ENCODE measurements at places on chromosomes 4 and X.

GRCh38 chrX:149939905-149940673, 1.8 kb upstream of the EOLA2 start:
- peak; percentile 41 for DNase-seq

DNA sequence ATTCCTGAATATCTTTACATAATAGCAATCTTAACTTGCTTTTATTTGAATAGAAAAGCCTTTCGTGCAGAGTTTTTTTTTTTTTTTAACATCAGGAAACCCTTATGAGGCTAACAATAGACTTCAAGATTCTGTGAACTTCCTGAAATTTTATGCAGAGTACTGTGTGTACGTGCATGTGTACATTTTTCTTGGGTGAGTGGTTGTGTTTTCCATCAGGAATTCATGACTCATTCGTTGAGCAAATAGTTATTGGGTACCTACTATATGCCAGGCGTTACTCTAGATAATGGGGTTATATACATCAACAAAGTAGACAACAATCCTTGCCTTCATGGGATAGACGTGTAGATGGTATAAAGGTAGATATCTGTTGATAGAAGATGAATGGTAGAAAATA, 59.1 kb downstream of the MRPL1 start:
- DNase-seq: no peak

DNA sequence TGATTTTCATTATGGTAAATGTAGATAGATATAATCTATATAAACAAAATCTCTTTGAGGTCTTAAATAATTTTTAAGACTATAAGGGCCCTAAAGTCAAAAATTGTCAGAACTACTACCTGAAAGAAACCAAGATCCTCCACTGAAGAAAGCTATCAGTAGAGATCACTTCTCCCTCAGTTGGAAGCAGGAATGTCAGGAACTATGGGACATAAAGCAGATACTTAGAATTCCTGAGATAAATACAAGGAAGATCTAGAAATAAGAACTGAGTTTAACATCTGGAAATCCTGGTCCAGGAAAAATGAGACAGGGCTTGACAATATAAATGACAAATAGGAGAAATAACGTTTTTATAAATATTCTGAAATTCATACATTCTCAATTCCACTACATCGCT, 97.2 kb downstream of the ADAMTS3 start:
- DNase-seq: no peak

GRCh38 chr4:1693131-1693896, 9.2 kb upstream of the FAM53A start:
- DNase-seq: peak; percentile 63

DNA sequence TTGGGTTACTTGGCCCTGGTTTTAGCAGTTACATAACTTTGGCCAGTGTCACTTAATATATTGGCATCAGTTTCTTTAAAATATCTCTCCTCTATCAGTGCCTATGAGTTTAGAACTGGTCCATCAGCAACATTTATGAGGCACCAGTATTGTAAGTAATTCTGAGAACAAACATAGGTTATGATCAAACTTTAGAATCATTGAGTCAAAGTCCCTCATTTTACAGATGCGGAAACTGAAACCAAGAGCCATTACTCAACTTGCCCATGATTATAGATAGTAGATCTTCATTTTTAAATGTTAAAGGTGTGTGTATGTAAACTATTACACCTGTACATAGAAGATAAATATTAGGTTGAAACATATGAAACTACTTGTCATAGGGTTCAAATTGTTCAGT, 4.5 kb downstream of the NIPAL1 start:
- DNase-seq: no peak

DNA sequence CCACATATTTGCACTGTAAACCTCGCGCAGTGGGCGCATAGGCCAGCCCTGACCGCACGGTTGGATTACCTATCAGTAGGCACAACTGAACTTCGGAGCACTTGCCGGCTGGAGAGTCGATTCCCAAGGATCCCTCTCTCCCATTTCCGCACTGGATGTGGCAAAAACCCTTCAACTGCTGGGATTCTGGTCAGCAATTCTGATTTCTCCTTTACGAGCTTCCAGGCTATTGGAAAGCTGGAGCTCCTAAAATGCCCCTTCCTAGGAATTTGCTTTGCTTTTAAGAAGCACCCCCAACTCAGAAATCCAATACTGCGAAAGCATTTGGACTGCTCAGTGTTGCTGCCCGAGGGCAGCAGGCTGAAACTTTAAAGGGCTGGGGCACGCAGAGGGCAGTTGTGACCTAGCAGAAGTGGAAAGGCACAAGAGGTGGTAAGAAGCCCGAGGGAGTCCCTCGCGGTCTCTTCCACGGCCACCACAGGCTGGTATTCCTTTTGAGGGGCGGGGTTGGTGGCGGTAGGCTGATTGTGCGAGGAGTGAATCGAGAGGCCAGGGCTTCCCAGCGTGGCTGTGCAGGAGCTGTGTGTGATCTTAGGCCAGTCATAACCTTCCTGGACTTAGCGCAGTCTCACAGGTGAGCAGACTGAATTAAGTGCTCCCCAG, 1.6 kb downstream of the ZAR1 start:
- no peak for DNase-seq

DNA sequence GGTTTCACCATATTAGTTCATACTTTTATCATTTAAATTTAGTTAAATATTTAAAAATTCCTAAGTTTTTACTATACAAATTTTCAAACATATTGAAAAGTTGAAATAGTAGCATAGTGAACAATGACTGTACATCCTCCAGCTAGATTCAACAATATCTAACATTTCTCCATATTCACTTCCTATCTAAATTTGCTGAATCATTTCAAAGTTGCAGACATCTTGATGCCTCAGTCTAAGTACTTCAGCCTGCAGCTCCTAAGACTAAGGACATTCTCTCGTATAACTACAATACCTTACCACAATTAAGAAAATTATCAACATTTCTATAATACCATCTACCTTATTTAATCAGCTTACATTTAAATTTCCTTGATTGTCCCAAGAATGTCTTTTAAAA, 132.7 kb downstream of the TMEM164 start:
- no peak for DNase-seq

DNA sequence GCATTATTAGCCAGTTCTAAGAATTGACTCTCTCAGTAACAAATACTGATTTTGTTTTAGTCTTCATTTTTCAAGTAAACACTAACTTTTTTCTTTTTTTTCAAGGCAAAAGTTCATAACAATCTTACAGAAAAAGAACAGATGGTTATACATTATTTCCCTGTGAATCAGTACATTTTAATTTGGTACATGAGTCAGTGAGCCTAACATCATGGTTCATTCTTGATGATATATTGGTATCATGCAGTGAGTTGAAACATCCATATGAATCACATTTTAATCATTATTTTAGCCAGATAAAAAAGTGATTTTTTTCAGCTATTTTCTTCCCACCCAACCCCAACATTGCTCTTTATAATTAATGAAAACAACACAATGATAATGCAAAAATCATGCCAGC, 184.3 kb upstream of the TACR3 start:
- DNase-seq: no peak

DNA sequence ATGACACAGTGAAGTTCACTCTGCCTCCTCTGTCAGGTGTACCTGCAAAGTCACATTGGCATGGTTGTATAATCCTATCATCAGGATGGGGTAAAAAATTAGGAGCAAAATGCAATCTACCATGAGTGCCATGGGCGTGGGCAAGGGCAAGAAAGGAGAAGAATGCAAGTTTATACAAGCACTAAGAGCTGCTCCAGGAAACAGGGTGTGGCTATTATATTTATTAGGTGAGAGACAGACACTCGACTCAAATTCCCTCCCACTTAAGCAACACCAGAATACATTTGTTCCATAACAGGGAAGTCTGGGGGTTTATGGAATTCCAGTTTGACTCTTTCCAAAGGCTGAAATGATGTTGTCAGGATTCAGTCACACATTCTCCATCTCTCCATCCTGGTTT, 378.8 kb downstream of the BCOR start:
- no peak for DNase-seq

GRCh38 chr4:88285235-88285653, 883 bp upstream of the PPM1K start:
- no peak for DNase-seq

GRCh38 chrX:123277347-123277746, 93.3 kb downstream of the GRIA3 start:
- no peak for DNase-seq

DNA sequence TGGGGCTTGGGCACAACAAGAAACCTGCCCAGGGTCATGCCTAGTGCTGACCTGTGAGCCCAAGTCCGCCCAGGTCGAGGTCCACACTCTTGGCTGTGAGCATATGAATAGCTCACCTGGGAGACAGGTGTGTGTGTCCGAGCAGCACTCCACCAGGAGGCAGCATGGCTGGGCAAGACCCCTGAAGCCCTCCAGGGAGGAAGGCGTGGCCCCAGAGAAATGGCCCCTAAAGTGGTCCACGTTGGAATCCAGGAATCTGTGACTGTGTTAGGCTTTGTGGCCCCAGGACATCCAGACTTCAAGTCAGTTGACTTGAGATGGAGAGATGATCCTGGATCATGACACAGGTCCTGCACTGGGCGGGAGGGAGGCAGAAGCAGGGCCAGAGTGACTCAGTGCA, 138.8 kb downstream of the CPZ start:
- DNase-seq: no peak

DNA sequence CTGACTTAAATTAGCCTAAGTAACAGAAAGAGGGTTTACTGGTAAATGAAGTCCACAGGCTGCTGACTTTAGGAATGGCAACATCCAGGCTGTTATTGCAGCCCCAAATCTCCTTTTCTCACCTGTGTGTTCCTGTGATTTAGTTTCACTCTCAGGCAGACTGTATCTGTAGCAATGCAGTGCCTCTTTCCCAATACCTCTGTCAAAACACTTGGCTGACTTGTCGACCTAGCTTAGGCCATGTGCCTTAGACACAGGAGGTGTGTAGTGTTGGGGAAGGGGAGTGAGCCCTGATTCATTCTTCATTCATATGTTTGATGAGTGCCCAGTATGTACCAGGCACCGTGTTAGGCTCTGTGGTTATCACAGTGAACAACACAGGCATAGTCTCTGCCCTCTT, 46.9 kb downstream of the JADE3 start:
- no peak for DNase-seq

DNA sequence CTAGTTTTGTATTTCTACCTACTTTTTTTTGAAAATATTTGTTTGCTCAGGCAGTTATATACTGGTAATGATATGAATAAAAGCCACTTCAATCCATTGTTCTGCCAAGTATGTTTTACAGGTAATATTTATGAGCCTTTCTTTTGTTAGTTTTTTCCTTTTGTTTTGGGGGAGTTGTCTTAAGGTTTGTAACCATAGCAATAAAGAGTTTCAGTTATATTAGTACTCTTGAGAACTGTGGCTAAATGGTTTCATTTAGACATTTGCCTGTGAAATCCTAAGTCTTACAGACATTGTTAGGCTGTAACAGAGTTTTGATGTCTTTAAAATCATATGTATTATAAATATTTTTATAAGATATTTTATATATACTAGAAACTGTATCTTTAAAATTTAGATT, 150.1 kb downstream of the DIPK2B start:
- no peak for DNase-seq

GRCh38 chr4:98619180-98619579, 39.2 kb downstream of the TSPAN5 start:
- no peak for DNase-seq

GRCh38 chrX:64187762-64188150, 17.8 kb downstream of the AMER1 start:
- no peak for DNase-seq

- DNase-seq: no peak
These were observed 5.0 kb downstream of the SOD3 start for GRCh38 chr4:24800325-24800895.

DNA sequence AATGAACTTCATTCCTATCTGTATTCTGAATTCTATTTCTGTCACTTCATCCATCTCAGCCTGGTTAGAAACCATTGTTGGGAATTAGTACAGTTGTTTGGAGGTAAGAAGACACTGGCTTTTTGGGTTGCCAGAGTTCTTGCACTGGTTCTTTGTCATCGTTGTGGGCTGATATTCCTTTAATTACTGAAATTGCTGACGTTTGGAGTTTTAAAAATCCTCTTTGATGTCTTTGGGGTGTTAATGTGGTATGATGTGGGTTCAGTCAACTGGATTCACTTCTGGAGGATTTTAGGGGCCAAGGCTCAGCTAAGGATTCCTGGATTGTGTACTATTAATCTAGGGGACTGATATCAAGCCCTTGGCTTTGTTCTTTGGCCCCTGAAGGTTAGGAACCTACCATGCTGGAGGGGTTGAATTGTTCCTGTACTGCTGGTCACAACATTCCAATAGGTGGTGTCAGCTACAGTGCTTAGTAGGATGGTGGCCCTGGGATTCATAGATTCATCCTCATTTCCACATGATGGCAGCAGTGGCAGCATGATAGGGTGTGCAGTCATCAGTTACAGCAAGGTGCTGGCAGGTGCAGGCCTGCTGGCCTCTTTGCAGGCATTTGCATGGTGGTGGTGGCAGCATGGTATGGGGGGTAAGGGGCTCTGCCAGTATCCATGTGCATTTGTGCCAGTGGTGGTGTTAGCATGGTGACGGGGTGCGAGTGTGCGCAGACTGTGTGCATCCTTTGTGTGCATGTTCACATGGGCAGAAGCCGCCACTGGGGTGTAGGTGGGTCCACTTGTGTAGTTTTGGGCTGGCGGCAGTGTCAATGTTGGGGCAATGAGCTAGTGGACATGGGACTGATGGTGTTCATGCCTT, 301.3 kb downstream of the TEX13C start:
- no peak for DNase-seq

- no peak for DNase-seq
These were observed 9.0 kb downstream of the PDGFC start for GRCh38 chr4:156962528-156962974.

DNA sequence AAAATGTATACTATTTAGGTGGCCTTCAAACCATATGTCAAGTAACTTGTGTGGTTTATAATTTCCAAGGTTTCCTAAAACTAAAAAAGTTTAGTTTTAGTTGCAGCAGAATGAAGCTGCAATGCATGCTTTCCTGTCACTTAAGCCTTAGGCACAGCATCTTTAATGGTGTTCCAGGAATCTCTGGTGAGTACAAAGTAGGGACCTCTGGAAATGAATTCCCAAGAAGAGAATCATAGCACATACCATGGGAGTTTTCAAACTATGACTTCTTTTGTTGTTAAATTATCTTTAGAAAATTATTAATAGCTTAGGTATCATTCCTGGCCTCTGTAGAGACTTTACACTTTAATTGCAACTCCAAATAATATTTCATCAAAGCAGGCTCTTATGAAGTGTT, 1005.9 kb upstream of the PABPC4L start:
- DNase-seq: no peak

- DNase-seq: no peak
These were observed 111.6 kb downstream of the MAGEE2 start for GRCh38 chrX:75673468-75673867.

GRCh38 chrX:17913801-17914200, 52.7 kb upstream of the RAI2 start:
- DNase-seq: no peak
